ENCODE measurements at places on chromosomes 11 and 22.

DNA sequence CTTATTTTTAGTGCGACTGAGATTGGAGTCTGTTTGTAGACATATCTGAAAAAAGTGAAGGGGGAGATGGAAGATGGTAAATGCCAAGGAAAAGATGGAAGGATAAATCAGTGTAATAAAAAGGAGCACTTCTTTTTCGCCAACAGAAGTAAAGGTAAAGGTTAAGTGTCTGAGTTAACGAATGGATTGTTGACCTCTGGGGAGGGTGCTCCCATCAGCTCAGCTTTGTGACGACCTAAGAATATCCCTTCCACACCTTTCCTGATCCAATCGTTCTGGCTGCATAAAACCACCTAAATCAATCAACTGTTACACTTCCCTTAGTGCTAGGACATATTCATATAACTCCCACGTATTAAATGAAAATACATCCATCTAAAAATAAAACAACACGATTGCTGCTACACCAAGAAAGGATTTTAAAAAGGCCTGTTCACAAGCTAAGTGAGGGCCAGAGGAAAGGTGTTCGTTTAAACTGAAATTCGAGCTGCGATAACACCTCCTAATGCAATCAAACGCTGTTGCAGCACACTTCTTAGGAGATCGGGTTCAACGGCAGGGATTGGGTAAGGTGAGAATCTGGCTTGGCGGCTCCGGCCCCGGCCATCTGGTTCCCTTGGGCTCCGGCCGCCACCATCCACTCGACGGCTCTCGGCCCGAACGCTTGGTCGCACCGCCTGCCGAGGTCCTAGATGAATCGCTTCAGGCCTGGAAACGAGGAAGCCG is 658 bp downstream of the C11orf71 start:
- peak; percentile 67 for DNase-seq

GRCh38 chr11:6333095-6333494 is 12.8 kb upstream of the CAVIN3 start:
- no peak for DNase-seq

GRCh38 chr22:37259540-37260029 is 15.5 kb upstream of the RAC2 start:
- DNase-seq = no peak

DNA sequence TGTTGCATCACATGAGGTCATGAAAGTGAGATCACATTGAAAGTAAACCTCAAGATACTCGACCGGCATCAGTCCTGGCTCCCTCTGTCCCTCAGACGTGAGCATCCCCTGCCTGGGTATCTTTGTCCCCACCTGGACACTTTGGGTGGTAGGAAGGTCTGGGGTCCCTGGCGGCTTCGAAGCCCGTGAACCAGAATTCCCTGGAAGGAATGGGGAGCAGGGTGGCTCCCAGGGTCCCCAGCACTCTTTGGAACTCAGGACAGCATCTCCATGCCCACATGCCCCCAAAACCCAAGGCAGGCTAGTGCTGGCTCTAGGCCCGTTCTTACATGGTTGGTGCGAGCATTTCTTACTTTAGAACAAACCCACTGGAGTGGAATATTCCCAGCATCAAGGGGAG is 7.5 kb downstream of the DERL3 start:
- no peak for DNase-seq

GRCh38 chr22:42335839-42336378 is 65.5 kb upstream of the TCF20 start:
- DNase-seq = no peak
